ENCODE measurements at places on chromosomes 11 and 22.

DNA sequence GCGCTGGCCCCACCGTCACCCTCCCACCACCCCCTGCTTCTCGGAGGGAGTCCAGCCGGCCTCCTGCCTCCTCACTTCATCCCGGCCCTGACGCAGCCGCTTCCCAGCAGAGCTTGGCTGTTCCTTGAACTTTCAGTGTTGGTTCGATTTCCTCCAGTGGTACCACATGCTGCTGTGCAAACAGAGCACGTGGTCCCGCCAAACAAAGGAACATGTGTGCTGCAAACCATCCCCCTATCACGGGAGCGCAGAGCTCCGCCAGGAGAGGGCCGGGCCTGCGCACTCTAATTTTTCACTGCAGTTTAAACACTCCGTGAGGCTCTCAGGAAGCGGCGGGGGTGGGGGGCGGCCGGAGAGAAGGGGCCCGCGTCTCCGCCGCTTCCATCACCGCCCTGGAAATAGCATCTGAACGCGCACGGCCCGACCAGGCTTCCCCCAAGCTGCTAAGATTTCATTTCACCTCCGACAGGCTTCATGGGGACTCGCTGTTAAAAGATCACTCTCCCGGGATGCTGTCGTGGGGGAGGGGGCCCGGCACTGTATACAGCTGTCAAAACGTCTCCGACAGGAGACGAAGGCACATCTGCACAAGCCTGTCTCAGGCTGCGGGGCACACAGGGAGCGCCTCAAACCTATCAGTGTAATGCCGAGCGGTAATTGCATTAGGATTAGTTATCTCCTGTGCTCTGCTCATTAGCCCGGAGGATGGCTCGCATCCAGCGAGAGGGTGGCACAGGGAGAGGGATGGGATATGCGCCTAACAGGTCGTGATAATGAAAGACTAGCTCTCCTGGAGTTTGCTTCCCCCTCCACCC lies 269.9 kb upstream of the SORL1-AS1 start:
- peak; percentile 74 for DNase-seq

DNA sequence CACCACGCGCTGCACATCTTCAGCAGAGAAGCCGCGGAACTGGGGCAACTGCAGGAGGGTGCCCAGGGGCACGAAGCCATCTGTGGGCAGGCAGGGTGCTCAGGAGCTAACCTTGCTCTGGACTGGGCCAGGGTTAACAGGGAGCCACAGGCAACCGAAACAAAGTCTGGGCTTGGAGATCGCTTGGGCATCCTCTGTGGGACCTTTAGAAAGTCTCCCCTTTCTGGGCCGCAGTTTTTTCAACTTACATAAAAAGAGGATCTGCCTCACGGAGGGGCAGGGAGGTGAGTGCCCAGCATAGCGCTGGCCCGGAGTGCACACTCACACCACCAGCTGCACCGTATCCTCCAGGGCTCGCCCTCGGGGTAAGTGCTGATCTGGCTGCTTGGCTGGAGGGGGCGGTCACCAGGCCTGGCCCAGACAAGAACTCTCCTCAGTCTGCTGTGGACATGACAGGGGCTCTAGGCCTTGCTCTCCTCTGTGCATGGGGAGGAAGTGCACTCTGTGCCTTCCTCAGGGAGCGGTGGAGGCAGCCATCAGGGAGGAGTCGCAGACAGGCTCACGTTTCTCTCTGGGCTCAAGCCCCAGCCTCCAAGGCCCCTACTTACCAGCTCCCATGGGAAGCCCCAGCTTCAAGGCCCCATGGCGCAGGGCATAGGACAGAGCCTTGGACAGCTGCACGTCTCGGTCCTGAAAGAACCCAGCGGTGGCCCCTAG lies 937 bp downstream of the TRPT1 start:
- no peak for DNase-seq

DNA sequence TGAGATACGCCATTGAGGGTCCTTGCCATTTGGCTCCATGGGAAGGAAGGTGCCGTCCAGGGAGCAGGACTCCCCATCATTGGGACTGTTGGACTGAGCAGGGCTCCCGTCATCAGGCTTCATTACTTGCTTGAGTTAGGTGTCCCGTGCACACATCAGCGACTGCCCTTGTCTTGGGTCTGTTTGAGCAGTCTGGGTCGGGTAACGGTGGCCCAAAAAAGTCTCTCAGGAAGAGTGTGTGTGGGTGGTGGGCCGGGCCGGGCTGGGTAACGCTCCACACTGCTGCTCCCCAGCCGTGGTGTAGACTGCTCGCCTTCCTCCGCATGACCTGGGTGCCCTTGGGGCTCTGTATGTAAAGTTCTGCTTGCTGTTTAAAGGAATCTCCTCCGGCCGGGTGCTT lies 293.5 kb downstream of the TBC1D22A start:
- DNase-seq = no peak

- DNase-seq = no peak
Observed at GRCh38 chr11:75891947-75892739, 77.1 kb downstream of the UVRAG start.

- DNase-seq = no peak
Observed at GRCh38 chr11:35567737-35568465, 42.5 kb upstream of the PAMR1 start.

DNA sequence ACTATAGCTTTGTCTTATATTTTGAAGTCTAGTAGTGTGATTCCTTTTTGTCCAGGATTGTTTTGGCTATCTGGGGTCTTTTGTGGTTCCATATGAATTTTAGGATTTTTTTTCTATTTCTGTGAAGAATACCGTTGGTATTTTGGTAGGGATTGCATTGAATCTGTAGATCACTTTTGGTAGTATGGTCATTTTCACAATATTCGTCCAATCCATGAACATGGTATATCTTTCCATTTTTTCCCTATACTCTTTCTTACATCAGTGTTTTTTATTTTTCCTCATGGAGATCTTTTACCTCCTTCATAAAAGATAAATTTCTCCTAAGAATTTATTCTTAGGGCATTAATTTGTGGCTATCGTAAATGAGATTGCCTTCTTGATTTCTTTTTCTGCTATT lies 29.1 kb downstream of the MADD start:
- DNase-seq = no peak

DNA sequence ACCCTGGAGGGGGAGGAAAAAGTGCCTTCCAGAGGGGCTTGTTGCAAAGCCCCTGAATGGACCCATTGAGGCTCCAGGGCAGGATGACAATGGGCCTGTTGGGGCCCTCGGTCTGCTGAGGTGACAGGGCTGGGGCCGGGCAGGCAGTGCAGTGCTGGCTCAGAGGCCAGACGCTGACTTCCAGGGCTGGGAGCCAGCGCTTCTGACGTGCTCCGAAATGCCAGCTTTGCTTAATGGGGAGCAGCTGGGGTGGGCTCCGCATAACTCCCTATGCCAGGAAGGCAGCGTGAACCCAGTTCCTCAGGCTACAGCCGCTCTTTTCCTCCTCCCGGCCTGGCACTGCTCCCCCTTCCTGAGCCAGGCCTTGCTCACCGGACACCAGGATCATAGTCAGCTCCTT lies 17.7 kb downstream of the NAV2 start:
- no peak for DNase-seq

GRCh38 chr22:39559456-39560105 lies 11.0 kb upstream of the CACNA1I start:
- no peak for DNase-seq

DNA sequence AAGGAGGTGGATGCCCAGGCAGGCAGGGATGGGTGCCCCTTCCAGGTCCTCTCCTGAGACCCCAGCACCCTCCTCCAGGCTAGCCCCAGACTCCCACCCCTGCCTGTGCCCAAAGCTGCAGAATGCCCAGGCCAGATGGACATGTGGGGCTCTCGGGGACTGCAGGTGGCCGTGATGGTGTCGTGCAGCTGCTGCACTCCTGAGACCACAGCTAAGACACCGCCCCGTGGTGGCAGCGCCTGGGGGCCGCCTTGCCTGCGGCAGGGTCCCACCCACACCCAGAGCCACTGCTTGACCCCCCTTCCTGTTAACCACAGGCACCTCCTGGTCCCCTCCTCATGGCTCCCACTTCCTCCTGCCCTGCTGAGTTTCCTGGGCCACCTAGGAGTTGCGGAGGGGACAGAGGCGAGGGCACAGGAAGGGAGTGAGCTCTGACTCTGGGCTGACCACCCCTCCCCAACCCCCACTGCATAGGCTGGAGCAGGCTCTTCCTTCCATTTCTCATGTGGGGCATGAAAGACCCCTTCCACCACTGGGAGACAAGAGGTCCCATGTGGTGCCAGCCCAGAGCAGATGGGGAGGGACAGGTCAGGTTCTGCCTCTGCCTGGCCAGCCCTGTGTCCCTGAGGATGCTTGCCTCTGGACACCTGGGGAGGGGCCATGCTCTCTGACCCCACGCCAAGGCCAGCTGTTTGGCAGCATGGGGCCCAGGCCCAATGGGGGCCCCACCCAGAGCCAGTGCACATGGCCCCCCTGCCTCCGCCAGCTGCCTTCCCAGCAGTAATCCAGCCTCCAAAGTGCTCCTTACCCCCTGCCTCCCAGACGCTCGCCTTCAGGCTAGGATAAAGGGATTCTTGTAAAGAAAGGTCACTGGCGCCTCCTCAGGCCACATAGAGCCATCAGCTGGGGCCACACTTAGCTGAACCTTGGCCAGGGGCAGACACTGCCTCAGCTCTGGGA lies 29.3 kb downstream of the OSBPL5 start:
- no peak for DNase-seq

- DNase-seq = no peak
Observed at GRCh38 chr11:829176-829846, 1.6 kb downstream of the CRACR2B start.

DNA sequence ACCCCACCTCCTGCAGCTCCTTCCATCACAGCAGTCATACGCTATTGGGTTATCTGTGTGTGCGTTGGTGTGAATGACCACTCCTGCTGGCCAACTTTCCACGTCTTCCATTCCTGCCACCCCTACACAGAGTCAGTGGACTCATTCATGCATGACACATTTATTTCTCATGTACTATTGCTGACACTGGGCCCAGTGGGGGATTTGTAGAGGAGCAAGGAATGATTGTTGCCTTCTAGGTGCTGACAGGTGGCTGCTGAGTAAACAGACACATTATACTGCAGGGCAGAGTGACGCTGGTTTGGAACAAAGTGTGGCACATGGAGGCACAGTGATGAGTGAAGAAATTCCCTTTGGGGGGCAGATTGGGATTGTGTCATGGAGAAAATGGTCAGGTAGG lies 113.9 kb downstream of the CCDC81 start:
- no peak for DNase-seq

DNA sequence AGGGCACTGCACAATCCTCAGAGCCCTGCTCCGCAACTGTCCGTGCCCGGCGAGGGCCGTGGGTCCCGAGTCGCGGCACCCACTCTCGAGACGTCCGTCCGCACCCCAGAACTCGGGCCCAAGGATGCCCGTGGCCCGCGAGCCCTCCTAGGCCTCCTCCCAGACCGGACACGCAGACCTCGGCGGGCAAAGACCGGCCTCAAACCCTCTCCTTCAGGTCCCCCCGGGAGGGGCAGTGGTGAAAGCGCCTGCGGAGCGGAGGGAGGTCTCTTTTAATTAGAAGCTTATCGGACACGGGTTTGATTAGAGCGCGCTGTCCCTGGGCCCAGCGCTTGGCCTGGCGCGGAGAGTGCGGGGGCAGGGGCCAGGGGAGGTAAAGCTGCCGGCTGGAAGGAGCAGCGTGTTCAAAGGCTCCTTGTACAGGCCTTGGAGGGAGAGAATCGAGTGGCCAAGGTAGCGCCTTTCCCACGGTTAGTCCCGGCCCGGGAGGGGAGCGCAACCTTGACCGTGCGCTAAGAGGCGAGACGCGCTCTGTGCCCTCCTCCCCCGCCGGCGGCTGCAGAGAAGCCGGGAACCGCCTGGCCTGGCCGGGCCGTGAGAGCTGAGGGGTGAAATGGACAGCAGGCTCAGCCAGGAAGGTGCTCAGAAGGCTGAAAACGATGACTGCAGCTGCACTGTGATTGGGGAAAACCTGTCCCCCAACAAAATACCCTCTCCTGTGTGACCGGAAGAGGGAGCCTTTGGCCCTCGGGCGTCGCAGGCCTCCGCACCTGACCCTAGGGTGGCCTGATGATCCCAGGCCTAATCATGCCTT lies 4.6 kb downstream of the WT1 start:
- no peak for DNase-seq

GRCh38 chr22:50728523-50728931 lies 9.5 kb upstream of the ACR start:
- DNase-seq = no peak

DNA sequence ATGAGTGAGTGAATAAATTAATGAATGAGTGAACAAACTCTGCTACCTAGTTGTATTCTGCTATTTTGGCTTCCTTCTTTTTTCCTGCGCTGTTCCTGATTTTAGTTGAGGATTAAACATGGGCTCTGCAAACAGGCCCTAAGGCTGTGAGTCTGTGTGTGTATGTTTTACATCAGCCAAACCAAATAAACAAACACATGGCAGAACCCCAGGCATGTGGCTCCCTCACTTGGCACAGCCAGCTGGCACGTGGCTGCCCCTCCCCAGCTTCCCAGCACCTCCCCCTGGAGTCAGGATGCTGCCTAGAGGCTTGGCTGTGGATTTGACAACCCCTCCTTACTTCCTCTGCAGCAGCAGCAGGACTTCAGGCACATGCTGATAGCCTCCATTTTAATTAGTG lies 593.2 kb downstream of the INSC start:
- peak; percentile 28 for DNase-seq

DNA sequence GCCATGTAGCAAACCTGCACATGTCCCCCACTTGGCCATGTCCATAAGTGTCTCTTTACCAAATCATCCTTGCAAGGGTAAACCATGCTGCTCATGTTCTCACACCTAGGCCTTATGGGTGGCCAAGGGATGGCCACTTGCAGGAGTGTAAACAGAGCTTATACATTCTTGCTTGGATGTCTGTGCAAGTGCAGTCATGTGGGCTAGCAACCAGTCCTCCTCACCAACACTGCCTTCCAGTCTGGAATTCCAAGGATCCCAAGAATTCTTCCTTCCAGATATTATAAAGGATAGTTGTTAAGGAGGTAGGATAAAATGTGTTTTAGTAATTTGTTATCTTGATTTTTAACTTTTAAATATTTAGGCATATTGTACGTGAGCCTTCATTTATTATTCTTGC lies 47.8 kb upstream of the OR5P2 start:
- DNase-seq = no peak

DNA sequence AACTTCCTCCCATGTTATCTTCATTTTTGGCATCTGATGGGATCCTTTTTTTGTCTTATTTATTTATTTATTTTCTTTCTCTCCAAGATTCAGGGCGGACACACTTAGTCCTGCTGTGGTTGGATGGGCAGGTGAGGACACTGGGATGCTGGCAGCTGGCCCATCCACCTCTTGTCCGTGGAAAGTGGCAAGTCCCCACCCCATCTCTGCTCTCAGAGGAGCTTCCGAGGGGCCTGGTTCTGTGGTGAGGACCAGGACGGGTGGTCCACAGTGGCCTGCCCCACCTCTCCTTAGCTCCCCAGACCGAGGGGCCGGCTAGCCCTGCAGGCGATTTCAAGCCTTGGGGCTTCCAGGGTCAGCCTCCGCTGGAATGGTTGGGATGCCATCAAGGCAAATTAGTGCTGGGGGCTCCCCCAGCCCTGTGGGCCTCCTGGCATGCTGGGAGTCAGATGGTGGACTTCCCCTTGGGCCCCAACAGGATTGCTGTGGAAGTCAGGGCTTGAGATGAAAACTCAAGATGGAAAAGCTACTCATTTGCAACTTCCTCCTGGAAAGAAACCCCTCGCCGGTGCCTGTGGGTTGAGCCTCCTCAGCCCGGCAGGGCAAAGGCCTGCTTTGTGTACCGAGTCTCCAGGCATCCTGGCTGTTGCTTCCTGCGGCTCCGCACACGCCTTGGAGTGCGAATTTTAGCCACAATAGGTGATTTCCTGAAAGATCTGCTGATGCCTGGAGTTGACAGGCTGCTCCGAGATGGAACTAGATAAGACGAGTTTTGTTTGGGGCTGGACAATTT lies 31.2 kb upstream of the LINC01488 start:
- no peak for DNase-seq

GRCh38 chr11:66317723-66318599 lies 1.1 kb upstream of the CD248 start:
- peak; percentile 78 for DNase-seq

GRCh38 chr11:123194337-123195187 lies 486 bp downstream of the CLMP start:
- no peak for DNase-seq
